Motor neuron (in vitro differentiated cells): ENCODE measurements at places on chromosomes 3 and 15. TPM values are rescaled to one million over a fixed set of nuclear protein-coding genes. Genes with fewer than 3 reads are reported as not detected.

Gene MFSD1
- 30.9 and 37.3 TPM in 2 replicates for total RNA-seq

Gene RHCG
- total RNA-seq, result 0.76 and 0.87 TPM in 2 replicates

Gene STX19
- 0.41 TPM in 1 of 2 replicates, not detected in the other for total RNA-seq

Gene ST8SIA2
- total RNA-seq, result 0.25 and 0.32 TPM in 2 replicates

Gene CCDC13
- 0.67 and 1.4 TPM in 2 replicates for total RNA-seq

Gene SLC25A20
- total RNA-seq, result 22.1 and 23.9 TPM in 2 replicates

Gene SLCO2A1
- 0.18 and 0.41 TPM in 2 replicates for total RNA-seq

Gene TGM4
- 0.18 and 0.33 TPM in 2 replicates for total RNA-seq

Gene IGSF11
- 0.20 and 0.27 TPM in 2 replicates for total RNA-seq

Gene LRRC2
- 3.7 and 3.9 TPM in 2 replicates for total RNA-seq

Gene SLITRK3
- 0.05 and 0.10 TPM in 2 replicates for total RNA-seq

Gene AGBL1
- 0.23 and 0.24 TPM in 2 replicates for total RNA-seq

Gene CASR
- total RNA-seq, result 0.26 and 0.59 TPM in 2 replicates

Gene KLHL18
- total RNA-seq, result 13.9 and 15.5 TPM in 2 replicates

Gene PRR20G
- total RNA-seq, result 0.62 and 0.83 TPM in 2 replicates

Gene BUB1B
- 24.6 and 31.9 TPM in 2 replicates for total RNA-seq

Gene TM6SF1
- 1.1 and 2.5 TPM in 2 replicates for total RNA-seq

Gene VGLL3
- total RNA-seq, result 34.3 and 38.1 TPM in 2 replicates

Gene SYNPR
- total RNA-seq, result 0.25 TPM in 1 of 2 replicates, not detected in the other

Gene AADACL2
- total RNA-seq, result 0.10 TPM in 1 of 2 replicates, not detected in the other

Gene TMEM266
- total RNA-seq, result 3.0 and 3.4 TPM in 2 replicates

Gene AMIGO3
- 2.2 and 2.3 TPM in 2 replicates for total RNA-seq

Gene GOLGA8S
- total RNA-seq, result 0.17 and 0.23 TPM in 2 replicates

Gene RBPMS2
- total RNA-seq, result 0.83 and 0.90 TPM in 2 replicates
